Mesendoderm (in vitro differentiated cells): ENCODE measurements at places on chromosomes 2 and 18.

DNA sequence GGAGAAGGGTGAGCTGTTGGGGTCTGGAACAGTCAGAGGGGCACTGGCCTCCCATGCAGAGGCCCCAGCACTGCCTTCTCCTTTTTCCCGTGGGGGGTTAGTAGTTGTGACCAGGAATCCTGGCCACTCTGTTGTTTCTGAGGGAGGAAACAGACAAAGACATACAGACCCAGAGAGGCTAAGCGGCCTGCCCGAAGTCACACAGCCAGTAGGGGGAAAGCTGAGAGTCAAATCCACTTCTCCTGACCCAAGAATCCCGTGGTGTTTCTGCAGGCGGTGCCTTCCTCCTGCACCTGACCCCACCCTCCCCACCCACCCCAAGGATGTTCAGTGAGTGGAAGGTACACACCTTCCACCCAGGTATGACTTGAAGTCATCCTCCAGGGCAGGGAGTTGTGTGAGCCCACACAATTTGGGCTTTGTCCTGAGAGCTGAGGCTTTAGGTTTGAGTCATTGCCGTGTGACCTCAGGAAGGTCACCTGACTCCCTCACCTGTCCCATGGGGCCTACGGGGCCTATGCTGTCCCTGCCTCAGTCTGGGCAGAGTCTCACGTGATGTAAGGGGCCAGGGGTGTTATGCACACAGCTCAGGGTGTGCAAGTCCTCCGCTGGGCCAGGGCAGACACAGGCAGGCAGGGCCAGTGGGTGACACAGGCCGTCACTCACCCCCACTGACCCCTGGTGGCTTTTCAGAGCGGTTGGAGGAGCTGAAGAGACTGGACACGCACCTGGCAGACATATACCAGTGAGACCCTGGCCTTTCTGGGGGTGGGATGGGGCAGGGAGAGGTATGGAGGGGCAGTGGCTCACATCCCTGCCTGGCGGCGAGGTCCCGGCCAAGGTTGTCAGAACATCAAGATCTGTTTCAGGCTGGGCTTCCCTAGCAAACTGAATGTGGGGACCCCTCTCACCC is 5.0 kb downstream of the NT5DC4 start:
- peak; percentile 42 for DNase-seq

DNA sequence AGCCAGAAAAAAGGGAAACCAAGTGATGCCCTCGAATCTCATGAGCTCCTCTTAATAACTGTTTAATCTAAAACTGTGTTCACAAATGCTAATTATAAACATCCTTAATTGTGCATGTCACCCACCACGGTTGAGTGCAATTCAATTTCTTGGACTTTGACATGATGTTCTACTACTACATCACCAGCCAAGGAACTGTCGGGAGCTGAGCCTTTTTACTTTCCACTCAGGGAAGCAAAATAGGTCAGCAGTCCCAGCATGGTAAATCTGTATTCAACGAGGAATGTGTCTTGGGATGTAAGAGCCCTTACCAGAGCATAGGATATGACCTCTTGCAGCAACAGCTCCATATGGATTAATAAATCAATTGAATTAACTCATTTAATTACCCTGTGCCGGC is 20.8 kb upstream of the REG3G start:
- DNase-seq, result no peak

DNA sequence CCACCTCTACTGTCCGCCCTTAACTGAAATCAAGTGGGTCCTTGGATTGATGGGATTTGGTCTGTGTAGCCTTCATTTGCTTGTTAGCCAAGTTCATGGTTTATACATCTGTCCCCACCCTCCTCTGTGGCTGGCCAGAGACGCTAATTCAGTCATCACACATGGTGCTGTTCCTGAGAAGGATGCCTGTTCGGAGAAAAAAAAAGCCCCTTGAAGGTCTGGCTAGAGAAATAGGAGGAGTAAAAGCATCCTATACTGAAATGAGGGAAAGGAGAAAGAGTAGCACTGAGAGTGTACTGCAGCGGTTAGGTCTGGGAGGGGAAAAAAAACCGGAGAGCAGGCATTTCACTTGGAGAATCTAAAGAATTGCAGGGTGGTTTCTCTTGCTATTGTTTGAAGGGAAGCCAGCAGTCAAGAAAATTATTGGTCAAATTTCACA is 180.6 kb upstream of the EPAS1 start:
- DNase-seq, result no peak

DNA sequence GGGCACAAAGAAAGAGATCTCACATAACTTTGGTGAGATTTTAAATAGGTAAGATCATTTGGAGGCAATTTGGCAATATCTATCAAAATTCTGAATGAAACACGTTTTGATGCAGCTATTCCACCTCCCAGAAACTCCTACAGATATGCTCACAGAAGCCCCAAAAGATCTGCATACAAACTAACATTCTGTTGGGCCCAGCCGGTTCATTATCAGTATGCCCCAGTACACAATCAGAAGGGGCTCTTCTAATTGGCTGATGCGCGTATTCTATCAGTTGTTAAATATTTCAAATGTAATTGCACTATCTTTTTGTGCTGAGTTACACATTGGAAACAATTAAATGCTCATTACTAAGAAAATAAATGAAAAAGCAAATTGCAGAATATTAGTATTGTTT is 7.1 kb upstream of the TGIF1 start:
- DNase-seq, result peak; percentile 77
